ENCODE measurements at places on chromosomes 12 and 14. TPM values are rescaled to one million over a fixed set of nuclear protein-coding genes. Genes with fewer than 3 reads are reported as not detected.
A peak's percentile ranks its signal among the peaks of the same experiment; 100 is the strongest.

GRCh38 chr12:88400302-88400701 lies 180.0 kb downstream of the KITLG start:
- DNase-seq: no peak

DNA sequence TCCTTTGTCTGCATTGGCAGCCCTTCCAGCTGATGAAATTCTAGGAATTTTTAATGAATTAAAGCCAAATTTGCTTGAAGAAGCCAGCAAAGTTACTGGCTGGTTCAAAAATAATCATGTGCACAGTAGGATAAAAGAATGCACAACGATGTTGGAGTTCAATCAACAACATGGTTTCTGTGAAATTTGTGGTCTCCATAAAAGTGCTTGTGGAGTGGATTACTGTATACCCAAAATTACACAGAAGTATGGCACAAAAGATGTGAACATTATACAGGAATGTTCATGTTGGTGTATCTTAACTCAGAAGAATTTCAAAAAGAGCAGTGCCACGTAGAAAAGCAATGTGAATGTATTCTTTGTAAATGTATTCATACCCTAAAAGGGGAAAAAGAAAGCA lies 105.0 kb upstream of the METAP2 start:
- no peak for DNase-seq

DNA sequence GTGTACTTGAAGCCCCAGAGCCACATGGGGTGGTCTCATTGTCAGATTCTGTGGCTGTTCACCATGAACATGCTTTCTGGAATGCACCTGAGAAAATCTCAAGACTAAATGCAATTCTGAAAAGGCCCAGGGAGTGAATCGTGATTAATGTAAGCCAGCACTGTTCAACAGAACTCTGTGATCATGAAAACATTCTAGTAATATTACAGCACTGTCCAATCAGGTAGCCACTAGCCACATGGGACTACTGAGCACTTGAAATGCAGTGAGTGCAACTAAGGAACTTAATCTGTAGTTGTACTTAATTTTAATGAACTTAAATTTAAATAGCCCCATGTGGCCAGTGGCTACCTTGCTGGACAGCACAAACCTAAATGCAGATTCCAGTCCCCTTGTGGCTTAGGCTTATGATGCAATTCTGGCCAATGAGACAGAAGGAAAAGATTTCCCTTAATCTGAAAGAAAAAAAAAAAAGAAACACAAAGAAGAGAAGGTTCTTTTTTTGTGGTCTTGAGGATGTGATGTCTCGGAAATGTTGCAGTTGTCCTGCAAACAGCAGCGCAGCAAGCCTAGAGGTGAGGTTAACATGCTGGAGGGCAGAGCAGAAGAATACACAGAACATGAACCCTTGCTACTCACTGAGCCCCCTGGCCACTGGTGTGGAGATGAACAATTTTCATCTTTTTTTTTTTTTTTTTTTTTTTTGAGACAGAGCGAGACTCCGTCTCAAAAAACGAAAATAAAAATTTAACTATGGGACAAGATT lies 48.2 kb downstream of the SPPL3 start:
- DNase-seq: no peak

- DNase-seq: peak; percentile 83
Observed at GRCh38 chr12:7555752-7556151, 52.2 kb upstream of the CD163 start.

- DNase-seq: no peak
Observed at GRCh38 chr14:69693145-69693544, 73.8 kb upstream of the SRSF5 start.

DNA sequence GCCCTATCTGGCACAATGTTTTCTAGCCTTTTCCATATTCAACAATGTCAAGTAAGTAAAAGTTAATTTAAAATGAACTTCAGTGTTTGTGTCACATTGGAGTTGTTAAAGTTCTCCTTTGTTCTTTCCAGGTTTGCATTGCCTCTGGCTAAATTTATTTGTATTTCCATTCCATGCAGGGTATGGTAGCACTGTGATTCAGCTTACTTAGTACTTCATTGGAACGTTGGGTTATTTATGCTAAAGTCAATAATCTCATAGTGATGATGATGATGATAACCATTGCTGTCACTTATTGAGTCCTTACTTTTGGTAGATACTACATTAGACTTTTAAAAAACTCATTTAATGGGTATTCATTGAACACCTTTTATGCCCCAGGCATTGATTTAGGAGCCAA lies 286.9 kb downstream of the RAD51B start:
- DNase-seq: no peak

DNA sequence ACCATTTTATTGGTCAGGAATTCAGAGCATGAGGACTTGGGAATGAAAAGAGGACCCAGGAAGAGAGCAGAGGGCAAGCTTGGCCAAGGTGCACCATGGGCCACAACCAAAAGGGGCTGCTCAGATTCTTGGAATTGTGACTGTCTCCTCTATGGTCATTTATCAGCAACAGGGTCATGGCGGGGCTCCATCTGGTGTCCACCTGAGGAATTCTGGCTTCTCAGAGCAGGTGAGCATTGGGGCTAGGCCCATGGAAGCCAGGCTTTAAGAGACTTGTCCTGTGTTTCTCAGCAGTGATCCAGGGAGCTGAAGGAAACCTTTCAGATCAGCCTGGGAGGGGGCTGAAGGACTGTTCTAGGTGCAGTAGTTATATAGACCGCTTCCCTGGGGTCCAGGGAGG lies 2.6 kb upstream of the RIN3 start:
- no peak for DNase-seq

DNA sequence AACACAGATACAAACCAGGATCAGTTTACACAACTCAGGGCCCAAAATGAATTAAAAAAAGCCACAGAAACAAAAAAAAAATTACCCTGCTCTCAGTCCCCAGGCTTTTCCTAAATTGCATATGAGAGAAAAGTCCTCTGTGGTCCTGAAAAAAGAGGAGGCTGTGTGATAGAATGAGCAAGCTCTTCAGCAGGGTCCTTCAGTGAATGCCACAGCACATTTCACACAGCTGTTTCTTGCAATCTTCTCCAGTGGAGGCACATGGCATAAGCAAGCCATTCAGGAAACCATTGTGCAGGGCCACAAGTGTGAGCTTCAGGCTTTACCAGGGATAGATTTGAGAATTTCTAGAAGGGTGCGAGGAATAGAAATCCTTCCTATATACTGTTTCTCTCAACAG lies 168.5 kb downstream of the PPM1H start:
- DNase-seq: no peak

Gene WNT1
- total RNA-seq: not detected

Gene CLEC1B
- not detected for total RNA-seq

Gene TMEM179
- total RNA-seq: 0.34 TPM

Gene FAM222A
- total RNA-seq: 1.9 TPM

Gene CHST11
- total RNA-seq: 54.3 TPM

Gene SLC38A4
- not detected for total RNA-seq

Gene ACACB
- total RNA-seq: 2.0 TPM

All from HT1080 (cell line).